Activated naive CD8-positive, alpha-beta T cell treated with anti-CD3 and anti-CD28 coated beads, Interleukin-2, amount 50 U/mL, for 16 hours (primary cell): ENCODE measurements at places on chromosomes 2 and 18.

- DNase-seq: no peak
These were observed 73.8 kb downstream of the MAP3K20 start for GRCh38 chr2:173149491-173149890.

DNA sequence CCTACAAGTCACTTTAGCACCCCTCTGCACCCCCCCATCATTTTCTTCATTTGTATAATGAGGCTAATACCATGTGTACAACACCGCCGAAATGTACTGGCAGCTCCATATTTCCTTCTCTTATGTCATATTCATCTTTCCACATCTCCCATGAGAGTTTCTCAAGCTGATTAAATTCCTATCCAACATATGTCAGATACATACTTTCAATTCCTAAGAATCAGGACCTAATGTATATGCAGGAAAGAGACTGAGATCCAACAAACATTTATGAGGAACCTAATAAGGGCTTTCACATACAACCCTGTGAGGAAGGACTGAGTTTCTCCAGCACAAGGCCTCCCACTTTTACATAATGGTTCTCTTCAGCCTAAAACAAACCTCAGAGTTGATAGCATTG is 41.9 kb downstream of the PRKD3 start:
- no peak for DNase-seq

DNA sequence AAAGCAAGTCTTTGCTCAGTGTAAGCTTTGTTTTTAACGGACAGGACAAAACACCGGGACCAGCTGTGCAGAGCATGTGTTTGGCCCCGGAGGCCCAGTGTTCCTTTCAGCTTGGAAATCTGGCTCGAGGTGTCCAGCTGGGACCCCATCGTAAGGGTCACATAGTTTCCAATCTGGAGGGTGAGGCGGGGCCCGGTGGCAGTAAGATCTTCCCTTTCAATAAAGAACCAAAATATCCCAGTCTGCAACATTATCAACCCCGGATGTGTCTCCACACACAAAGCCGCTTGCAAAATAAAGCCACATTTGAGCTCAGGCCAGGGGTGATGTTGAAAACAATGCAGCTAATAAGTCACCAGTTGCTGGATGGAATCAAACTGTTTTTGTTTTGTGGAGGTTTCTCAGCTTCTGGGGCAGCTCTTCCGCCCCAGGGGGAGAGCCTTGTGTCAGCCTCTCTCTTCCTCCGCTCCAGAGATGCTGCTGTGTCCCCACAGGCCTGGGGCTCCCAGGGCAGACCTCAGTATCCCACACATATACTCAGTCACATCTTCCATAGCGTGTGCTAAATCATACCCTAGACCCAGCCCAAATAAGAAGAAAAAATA is 138.6 kb upstream of the GLI2 start:
- DNase-seq: no peak

GRCh38 chr18:51029378-51029693 is 677 bp upstream of the SMAD4 start:
- no peak for DNase-seq

GRCh38 chr18:24293254-24293653 is 104.4 kb downstream of the OSBPL1A start:
- DNase-seq: no peak

GRCh38 chr2:186033541-186033940 is 294.9 kb downstream of the FSIP2 start:
- DNase-seq: no peak

- no peak for DNase-seq
These were observed 131.0 kb downstream of the ZAP70 start for GRCh38 chr2:97844311-97844859.

DNA sequence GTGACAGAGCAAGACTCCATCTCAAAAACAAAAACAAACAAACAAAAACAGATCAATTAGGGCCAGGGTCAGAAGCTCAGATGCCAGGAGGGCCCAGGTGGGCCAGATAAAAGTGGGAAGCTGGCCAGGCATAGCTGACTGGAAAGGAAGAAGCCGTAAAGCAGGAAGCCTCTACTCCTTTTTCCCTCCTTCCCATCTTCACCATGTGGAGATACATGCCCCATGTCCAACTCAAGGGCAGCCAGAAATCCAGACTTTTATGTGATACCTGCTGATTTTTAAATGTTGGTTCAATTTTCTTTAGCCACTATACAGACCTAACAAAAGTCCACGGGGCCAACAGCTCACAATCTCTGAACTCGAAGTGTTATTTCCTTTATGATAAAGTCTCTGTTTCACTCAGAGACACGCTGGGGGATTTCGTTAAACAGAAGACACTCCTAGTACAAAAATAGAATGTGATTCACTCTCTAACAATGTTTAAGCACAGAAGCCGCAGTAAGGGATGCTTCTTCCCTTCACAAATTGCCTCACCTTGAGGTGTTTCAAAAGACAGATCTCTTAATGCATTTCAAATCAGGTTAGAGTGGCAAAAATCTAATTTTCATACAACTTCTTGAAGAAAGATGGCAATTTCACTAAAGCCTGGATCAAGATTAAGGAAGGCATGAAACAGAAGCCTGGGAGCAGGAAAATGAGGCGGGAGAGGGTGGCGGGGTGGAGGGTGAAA is 14.0 kb downstream of the TMEM247 start:
- DNase-seq: no peak

DNA sequence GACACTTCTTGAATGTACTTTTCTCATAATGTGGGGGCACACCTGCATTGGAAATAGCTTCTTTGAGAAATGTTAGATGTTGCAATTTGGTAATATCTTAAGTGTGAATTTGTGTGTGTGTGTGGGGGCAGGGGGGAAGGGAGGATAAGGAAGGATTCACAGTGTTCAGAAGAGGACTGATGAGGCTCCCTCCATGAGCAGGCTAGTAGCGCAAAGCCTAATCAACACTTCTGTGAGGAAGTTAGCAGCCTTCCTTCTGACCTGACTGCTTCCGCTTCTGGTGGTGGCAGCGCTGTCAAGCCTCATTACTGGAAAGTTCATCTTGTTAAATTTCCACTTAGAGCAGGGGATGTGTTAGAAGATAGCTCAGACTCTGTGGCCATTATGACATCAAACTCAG is 295.4 kb upstream of the SPRED2 start:
- no peak for DNase-seq

DNA sequence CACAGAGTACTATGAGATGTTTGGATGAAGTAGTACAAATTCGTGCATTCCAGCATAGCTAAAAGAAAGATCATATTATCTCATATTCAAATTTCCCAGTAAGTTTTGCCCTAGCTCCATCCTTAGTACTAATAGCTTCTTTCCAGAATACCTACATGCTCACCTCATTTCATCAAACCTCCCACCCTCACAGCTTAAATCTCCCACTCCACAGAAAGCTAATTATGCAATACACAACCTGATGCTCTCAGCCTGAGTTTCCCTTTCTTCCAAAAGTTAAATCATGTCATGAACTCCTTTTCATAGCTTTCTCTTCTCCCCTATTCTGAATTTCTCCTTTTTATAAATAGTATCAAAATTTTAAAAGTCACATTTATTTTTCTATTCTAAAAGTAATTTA is 34.6 kb downstream of the DNAH6 start:
- no peak for DNase-seq
